AG04450 (cell line): ENCODE measurements at places on chromosomes 3 and 15.
A peak's percentile ranks its signal among the peaks of the same experiment; 100 is the strongest.

GRCh38 chr3:59418836-59419235, 369.0 kb upstream of the CFAP20DC start:
- DNase-seq, result no peak

- DNase-seq, result no peak
Observed at GRCh38 chr3:132037581-132037980, 2.8 kb upstream of the CPNE4 start.

GRCh38 chr3:10471054-10471688, 34.2 kb downstream of the ATP2B2 start:
- DNase-seq, result no peak

DNA sequence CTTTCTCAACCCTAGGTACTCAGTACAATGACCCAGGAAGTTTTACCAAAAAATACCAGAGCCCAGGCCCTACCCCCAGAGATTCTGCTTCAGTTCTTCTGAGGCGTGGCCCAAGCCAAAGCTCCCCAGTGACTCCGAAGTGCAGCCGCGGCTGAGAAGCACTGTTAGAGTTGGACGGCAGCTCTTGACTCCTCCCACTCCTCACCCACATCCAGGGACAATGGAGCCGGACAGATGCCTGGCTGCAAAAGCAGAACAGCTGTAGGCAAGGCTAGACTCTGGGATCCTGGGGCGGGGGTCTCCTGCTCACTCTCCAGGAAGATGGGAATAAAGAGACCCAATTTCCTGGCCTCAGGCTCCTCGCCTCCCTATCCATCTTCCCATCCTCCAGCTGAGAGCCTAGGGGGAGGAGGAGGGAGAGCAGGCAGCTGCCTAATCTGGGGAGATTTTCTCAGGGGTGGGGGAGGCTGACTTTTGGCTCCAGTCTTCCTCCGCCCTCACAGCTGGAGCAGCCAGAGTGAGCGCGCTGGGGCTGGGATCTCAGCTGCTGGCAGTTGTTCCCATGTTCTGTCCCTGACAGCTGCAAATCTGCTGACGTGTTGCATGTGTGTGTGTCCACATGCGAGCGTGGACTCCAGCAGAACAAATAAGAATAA, 223.8 kb downstream of the OPA1 start:
- DNase-seq, result peak; percentile 6

GRCh38 chr3:60594025-60594424, 657.2 kb downstream of the FHIT start:
- DNase-seq, result peak; percentile 23

DNA sequence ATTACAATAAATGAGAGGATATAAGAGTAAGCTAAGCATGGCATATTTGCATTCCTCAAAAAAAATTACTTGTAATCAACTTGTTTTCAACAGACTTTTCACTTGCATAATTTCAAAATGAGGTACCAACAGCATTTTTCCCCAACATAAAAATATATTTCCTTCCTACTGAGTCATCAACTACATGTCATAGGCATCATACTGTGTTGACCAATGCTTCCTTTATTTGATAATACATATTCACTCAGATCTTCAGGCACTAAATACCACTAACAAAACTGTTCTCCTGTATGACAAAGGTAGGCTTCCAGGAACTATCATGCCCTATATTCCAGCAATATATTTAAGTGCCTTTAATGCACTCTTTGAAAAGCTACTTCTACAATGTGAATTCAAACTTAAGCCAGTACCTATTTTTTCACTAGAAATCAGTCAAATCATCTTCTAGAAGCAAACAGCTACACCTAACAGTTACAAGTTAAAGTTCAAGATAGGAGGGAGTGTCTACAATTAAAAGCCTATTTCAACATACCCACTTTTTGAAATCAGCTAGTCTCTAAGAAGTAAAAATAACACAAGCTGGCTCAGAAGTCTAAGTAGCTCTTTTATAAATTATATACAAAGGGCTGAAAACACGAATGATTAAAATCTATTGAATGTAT, 11.3 kb downstream of the ADAM10 start:
- no peak for DNase-seq

DNA sequence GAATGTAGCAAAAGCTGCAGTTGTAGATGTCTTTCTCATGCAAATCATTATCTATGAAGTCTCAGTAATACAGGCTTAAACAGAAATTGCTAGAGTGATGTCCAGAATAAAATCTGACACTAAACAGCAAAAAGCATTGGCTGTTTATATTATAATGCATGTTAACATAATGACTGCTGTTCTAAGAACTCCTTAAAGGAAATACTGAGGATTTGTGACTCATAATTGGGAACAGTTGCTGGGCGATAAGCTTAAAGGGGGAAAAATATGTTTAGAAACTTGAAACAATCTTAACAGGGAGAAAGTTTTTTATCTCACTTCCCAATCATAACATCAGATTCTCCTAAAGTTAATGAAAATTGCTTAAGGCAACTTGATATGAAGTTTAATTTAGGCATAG, 17.5 kb downstream of the TIPARP start:
- peak; percentile 45 for DNase-seq

DNA sequence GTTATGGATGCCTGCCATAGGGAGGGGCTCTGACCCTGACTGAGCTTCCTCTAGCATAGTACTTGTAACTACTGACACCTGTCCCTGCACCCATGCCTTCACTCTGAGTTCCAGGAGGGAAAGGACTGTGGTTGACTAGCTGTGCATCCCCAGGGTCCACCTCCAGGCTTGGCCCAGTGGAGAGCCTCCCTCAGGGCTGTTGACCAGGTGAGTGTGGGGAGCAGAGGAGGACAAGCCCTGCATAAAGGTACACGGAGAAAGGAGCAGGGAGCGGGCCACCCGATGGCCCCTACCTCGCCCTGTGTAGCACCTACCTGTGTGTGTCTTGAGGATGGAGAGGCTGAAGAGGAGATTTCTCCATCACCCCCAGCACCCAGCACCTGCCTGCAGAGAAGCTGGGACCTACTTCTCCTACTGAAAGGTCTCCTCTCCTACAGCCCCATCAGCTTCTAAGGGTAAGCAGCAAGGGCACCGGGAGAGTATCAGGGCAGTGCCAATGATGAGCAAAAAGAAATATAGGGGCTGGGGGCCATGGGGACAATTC, 6.7 kb upstream of the LTF start:
- no peak for DNase-seq

GRCh38 chr3:156793400-156793799, 32.8 kb upstream of the LEKR1 start:
- DNase-seq, result no peak

- no peak for DNase-seq
Observed at GRCh38 chr3:167952969-167953368, 142.8 kb downstream of the GOLIM4 start.

DNA sequence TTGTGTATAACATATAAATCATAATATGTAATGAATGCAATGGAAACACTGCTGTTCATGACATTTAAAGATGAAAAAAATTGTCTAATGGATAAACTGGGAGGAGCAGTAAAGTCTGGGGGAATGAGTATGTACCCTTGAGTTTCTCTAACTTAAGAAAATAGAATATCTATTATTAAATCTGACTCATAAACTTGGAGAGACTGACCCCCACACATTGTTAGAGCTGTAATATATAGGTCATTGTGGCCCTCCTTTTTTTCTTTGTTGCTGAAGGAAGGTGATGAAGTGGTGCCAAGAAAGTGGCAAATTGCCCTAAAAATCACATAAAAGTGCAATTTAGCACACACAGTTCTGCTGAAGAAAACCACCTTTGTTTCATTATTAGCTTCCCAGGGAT, 389.8 kb upstream of the RARB start:
- DNase-seq, result no peak

DNA sequence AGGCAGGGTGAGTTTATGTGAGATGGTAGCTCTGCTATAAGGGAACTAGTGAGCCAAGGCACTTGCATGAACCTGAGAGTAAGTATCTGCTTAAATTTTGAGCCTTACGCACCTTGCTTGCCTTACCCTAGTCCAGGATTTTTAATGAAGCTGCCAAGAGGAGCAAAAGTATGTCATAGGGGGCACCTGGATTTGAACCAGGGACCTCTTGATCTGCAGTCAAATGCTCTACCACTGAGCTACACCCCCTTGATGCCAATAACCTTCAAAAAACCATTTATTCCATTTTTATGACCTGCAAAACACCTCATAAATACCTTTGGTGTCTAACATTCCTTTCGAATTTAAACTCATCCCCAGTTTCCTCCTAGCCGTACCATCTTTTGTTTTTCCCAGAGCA, 88.3 kb upstream of the ACP3 start:
- no peak for DNase-seq

- no peak for DNase-seq
Observed at GRCh38 chr3:73695841-73696240, 71.1 kb upstream of the PDZRN3 start.

- DNase-seq, result no peak
Observed at GRCh38 chr15:40695469-40695890, 506 bp downstream of the RAD51 start.

- DNase-seq, result no peak
Observed at GRCh38 chr3:194054540-194054939, 81.4 kb upstream of the HES1 start.

GRCh38 chr3:128878556-128879124, 780 bp upstream of the ACAD9 start:
- no peak for DNase-seq

DNA sequence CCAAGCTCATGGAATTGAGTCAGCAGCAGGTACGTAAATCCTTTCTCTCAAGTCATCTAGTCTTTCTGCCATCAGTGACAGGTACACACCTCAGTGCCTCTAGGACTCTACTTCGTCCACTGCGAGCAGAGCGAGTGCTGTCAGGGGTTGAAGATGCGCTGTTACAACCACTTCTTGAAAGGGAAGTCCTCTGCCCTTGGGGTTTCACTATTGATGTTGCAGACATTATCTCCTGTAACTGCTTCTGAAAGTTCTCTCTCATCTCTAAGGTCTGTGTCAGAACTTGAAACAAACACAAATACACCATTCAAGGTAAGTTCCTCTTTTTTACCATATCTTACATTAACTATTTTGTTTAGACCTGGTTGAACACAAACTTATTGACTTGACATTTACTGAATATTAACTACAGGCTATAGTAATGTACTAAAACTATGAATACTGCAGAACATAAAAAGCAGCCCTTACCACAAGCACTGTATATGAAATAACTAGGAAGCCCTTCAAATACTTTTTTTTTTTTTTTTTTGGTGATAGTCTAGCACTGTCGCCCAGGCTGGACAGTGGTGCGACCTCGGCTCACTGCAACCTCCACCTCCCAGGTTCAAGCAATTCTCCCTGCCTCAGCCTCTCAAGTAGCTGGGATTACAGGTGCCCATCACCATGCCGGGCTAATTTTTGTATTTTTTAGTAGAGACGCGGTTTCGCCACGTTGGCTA, 41.5 kb downstream of the TOPBP1 start:
- DNase-seq, result no peak

DNA sequence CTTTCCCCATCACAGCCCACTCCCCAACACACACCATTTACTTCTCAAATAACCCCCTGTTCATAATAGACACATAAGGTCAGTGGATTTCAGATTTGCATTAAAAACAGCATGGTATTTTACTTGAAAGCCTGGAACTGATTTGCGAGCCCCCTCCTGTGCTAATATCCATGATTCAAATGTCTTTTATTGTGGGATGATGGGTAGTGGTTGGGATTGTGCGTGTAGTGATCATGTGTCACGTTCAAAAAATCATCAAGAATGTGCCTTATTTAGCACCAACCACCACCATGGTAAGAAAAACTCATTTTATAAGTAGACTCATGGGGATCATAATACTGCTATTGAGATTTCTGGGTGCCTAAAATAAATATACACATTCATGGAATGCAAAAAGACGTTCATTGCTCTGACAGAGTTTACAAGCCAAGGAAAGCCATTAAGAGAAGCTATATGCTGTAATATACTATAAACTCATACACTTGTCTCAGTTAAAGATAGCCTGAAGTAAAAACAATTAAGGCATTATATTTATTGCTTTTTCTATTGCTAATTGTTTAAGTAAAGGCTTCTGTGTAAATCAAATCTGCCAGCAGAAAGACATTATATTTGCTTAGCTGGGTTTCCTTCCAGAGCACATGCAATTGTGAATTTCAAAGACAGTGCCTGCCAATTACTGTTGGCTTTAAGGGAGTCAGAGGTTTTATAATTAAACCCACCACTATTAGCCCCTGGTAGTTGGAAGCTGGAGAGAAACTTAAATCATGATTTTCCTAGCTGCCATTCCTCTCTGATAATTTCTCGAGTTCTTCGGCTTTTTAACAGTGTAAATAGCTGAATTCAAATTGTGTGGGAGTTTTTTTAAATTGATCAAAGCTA, 4.0 kb downstream of the TRAT1 start:
- no peak for DNase-seq

DNA sequence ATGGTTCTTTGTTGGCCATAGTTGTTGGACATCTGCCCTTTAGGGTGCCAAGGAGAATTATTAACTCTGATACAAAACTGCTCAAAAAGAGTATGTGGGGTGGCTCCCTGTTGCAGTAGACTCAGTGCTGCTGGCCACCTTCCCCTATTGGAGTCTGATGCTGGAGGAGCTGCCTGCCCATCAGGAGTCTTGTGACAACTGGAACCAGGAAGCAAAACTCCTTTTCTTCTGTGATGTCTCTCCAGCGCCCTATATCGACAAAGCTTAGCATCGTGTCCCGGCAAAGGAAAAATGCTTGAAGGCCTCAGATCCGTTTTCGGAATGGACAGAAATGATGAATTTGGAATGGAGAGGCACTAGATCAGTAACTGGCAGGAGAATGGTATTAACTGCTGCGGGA, 23.5 kb downstream of the PAK2 start:
- DNase-seq, result no peak
